Left renal cortex interstitium (tissue), 4 donors: ENCODE measurements at places on chromosomes 7 and 10. TPM values are rescaled to one million over a fixed set of nuclear protein-coding genes. Genes with fewer than 3 reads are reported as not detected.

- DNase-seq, result no peak
Measured at GRCh38 chr7:76352193-76352592, 6.6 kb downstream of the YWHAG start.

DNA sequence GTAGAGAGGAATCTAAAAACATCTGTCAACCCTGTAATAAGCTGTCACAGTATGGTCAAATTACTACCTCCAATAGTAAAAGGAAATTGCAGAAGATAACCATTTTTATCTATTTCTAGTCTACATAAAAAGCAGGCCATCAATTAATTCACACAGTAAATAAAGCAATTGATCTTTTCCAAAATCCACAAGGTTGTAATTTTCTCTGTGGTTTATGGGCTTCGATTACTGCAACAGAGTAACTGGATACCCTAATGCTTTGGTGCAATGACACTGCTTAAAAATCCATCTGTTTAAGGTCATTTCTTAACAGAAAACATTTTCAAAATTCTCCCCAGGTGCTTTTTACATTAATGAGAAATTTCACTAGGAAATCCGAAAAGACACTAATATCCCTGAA, 23.9 kb downstream of the ESYT2 start:
- DNase-seq, result no peak

ZYX gene
- 61.8 TPM for polyA plus RNA-seq

HELLS gene
- 50.6 TPM for polyA plus RNA-seq

DNA sequence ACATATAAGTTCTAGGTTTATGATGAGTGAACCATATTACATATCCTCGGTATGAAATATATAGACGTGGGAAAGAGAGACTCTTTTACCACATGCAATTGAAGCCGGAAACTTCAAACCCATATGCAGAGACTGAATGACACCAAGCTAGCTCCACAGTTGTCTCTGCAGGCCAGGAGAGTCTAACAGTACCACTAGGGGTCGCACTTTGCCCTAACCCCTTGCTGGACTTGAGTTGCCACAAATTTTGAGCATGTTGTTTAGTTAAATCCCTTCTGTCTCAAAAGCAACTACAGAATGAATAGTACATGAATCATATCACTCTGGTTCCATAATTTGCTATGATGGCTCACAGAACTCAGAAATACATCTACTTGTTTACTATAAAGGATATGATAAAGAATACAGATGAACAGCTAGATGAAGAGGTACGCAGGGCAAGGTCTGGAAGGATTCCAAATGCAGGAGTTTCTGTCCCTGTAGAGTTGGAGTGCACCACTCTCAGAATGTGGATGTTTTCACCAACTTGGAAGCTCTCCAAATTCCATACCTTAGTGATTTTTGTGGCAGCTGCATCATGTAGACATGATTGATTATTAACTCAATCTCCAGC, 112.4 kb upstream of the YAE1 start:
- no peak for DNase-seq

GRCh38 chr10:5563991-5564536, 39.3 kb downstream of the CALML3 start:
- DNase-seq, result no peak

BLOC1S2 gene
- polyA plus RNA-seq, result 38.4 TPM

WEE2 gene
- polyA plus RNA-seq, result 0.10 TPM
